ENCODE measurements at places on chromosomes 11 and 22.

DNA sequence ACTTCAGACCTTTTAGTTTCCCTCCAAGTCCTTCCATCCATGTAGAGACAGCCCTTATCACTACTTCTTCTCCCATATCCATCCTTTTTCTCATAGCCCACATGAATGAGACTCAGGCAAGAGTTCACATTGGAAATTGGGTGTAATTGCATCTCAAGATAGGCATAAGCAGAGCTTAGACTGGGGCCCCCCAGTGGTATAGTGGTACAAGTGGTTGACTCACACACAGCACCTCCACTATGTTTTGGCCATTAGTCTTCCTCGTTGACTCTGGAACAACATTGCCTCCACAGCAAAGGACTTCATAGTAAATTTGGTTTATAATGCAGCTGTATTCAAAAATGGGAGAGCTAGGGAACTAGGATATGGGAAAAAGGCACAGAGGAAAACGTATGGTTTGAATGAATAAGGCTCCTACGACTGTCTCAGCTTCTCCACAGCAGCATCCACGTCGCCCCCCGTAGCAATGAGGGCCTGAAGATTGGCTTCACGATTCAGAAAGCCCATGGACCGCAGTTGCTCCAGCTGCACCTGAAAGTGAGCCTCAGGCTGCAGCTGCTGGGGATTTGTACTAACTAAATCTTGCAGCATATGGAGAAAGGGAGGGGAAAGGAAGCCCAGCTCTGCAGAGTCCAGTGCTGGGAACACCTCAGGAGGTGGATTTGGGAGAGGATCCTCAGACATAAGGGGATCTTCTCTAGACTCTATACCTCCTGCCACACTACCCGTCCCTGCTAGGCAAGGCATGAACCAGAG, 2.4 kb downstream of the UBQLN3 start:
- no peak for DNase-seq

DNA sequence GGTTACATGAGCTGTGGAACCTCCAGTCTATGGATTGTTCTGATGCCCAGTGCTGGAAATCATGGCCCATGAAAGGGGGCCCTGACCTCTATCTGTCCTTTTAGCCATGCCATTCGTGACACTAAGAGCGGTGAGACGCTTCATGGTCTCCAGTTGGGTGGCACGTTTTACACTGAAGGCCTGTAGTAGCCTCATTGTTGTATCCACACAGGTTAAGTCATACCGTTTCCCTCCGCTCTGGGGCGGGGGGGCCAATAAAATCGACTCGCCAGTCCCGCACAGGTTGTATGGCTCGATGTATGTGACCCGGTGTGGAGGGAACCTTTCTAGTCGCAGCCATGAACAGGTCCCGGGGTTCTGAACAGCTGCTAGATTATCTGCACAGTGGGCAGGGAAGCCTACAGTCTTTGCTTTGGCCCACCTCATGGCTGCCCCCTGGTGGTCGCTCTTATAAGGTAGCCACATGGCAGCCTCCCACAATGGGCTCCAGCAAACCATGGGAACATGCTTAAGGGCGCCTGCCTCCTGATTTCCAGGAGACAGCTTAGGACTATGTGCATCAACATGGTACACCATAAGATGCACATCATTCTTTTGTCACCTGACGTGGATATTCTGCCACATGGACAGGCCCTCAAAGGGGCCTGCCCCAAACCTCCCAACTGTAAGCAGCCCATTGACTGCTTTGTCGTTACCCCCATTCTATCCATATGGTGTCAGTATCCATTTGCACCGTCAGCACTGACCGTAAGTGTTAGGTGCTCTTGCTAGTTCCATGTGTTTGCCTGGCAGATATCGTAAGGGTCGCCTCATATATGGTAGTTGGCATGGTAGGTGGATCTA, 19.7 kb upstream of the APOL3 start:
- DNase-seq = peak; percentile 78

- no peak for DNase-seq
Observed at GRCh38 chr11:20808328-20808727, 138.9 kb downstream of the NELL1 start.

- DNase-seq = no peak
Observed at GRCh38 chr11:72425053-72425980, 9.0 kb downstream of the CLPB start.

GRCh38 chr22:17161991-17162390, 2.9 kb upstream of the HDHD5 start:
- no peak for DNase-seq

DNA sequence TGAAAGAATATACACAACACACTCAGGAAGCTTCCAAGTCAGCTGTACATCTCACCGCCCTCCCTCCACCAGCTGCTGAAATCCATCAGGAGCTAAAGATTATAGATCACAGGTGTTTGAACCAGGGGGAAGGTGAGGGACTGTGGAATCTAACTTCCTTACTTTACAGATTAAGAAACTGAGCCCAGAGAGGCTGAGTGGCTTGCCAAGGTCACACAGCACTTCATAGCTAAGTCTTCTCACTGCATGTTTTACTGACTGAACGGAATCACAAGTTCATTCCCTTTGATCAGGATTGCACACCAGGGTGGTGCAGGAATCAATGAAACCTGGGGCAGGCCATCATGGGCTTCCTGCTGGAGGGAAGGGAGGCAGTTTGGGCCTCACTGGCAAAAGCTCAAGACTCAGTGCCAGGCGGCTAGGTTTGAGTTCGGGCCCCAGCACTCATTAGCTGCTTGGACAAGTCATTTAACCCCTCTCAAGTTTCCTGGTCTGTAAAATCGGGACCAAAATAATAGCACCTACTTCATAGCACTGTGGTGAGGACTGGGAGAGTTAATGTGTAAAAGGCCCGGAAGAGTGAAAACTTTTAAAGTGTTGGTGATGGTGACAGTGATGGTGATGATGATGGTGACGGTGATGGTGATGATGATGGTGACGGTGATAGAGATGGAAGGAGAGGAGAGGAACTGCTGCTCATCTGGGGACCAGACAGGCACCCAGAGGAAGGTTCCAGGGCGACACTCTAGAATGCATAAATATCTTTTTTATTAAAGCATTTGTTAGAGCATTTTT, 8.2 kb downstream of the CD5 start:
- no peak for DNase-seq

DNA sequence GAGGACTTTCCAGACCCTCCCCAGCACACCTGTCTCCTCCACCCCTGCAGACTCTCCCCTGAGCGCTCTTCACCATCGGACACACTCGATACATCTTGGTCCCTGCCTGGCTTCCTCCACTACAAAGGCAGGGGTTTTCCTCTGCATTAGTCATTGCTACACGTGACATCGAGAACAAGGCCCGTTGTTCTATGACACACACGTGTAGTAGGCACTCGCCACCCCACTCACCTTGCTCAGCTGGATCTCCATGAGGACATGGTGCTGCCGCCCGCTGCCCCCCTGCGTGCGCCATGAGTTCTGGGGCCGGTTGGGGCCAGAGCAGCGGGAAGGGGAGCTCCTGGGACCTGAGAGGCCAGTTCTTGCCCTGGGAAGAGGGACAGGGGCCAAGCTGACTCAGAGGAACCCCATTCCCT, 16.7 kb downstream of the ATG2A start:
- DNase-seq = peak; percentile 68

- DNase-seq = no peak
Observed at GRCh38 chr22:36386351-36386899, 1.3 kb downstream of the MYH9 start.

All from breast epithelium (tissue), 4 donors.